Activated CD4-positive, CD25-positive, alpha-beta regulatory T cell treated with anti-CD3 and anti-CD28 coated beads, Interleukin-2, amount 50 U/mL, for 16 hours (primary cell): ENCODE measurements at places on chromosomes 4 and X.

DNA sequence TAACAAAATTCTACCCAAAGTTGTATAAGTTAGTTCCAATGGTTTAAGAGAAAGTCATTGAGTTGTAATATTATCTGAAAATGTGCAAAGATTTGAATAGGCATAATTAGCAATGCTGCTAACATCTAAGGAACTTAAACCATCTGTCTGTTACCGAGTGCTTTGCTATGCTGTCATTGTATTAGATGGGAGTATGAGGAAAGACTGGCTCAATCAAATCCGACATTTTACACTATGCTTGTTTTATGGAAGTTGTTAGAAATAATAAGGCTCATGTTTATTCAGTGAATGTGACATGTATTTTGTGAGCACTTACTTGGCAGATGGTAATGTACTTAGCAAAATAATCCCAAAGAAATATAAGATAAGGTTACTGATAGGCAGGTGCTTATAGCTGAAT lies 1715.1 kb downstream of the PCDH7 start:
- DNase-seq, result no peak

DNA sequence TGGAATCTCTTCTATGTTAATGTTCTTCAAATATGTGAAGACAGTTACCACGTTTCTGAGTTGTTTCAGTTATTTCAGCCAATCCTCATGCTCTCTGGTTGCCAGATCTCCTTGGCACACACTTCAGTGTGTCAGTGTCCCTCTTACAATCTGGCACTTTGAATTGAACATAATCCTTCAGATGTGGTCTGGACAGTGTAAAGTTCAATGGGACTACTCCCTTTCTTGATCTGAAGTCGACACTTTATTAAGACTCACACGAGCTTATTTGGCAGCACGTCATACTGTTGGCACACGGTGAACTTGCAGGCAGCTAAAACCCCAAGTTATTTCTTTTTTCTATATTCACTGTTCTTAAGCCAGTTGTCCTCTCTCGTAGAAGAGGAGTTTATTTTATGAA lies 28.2 kb downstream of the ARSJ start:
- no peak for DNase-seq

DNA sequence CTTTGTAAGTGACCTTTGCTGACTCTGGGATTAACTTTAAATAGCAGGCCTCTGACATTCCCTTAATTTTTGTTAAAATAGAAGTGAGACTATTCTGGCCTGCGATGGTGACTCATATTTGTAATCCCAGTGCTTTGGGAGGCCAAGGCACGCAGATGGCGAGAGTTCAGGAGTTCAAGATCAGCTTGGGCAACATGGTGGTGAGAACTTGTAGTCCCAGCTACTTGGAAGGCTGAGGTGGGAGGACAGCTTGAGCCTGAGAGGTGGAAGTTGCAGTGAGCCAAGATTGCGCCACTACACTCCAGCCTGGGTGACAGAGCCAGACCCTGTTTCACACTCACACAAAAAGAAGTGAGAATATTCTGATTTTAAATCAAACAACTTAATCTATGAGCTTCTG lies 27.3 kb downstream of the ZNF330 start:
- DNase-seq, result no peak

- DNase-seq, result no peak
These were observed 23.5 kb downstream of the HAUS3 start for GRCh38 chr4:2218436-2218835.

DNA sequence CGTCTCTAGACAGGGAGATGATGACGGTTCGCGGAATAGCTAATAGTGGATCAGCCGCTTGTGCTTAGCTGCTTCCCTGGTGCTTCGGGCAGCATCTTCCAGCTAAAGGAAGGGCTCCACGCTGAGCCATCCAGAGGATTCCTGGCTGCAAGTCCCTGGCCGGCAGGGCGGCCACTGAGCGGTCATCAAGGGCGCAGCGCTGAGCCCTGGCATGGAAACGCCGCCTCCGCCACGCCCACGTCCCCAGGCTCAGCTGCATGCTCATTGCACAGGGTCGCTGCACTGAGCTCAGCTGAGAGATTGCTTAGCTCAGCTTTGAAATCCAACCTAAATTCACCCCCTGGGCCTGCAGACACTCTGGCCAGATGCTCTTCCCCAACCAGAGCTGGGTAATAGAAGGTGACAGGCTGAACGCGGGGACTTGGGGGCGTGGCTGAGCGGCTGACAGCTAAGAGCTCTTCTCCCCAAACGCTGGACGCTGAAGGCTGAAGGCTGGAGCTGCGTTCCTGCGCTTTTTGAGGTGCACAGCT lies 118.2 kb upstream of the KIT start:
- DNase-seq, result no peak

DNA sequence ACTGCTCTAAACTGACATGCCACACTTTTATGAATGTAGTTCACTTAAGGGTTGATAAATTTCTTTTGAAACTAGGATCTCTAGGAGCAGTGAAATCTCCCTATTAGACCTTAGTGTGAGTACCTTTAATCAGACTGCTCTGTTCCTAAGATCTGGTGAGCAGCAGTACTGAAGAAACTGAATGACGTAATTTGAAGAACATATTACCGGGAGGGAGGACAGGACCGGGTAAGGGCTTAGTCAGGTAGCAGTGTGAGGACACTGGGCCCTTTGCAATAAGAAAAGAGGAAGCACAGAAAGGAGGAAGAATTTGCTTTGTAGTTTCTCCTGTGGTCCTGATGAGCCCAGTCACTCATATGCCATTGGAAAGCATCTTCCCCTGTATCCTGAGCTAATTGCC lies 255.2 kb downstream of the THOC2 start:
- no peak for DNase-seq

DNA sequence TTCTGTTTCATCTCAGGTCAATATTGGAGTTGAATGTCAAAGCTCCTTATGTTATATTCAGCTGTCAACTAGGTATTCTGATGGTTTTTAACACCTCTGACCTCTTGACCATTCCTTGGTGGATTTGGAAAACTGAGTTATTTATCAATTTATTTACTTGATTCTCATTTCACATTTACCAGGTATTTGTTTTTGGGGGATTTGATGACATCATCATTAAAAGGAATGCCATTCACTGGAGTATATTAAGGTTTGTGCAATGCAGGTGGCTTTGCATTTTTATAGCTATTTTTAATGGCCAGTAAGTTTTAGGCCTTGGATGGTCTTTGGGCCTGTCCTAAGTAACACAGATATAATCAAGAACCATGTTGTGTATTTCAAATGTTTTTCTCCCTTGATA lies 67.2 kb downstream of the TSPAN7 start:
- DNase-seq, result no peak

GRCh38 chr4:81519856-81520255 lies 48.1 kb upstream of the RASGEF1B start:
- no peak for DNase-seq
